CD14-positive monocyte (primary cell): ENCODE measurements at places on chromosomes 6 and 20.

DNA sequence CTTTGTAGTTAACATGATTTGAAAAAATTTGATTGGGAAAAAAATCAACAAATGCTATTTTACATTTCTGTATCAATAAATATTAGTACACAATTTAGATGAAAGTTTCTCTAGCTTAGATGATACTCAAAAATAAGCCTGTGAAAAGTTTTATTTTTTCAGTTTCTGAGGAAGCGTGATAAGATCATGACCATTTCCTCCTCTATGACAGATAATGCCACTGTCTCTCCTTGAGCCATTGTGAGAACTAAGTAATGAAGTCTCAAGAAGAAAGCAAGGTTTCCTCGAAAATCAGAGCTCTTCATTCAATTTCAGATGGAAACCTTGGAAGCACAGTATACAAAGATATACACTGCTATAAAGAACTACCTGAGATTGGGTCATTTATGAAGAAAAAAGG, 395.0 kb downstream of the HDGFL1 start:
- no peak for DNase-seq

GRCh38 chr20:3874194-3874844, 14.9 kb upstream of the PANK2 start:
- DNase-seq, result no peak

DNA sequence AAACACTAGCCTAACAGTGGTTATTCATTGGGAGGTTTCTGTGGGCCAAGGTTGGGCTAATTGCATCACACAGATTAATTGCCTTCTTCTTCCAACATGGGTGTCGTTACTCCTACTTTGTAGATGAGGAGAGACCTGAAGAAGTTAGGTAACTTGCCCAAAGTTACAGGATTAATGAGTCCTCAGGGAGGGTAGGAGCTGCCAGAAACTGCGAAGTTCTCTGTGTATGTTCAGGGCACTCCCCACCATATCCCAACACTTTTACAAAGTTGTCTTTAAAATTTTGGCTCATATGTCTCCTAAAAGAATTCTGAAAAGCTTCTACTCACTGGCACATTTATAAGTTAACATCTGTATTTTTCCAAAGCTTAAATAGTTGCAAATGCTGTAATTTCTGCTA, 323.5 kb upstream of the HSF2 start:
- DNase-seq, result no peak

DNA sequence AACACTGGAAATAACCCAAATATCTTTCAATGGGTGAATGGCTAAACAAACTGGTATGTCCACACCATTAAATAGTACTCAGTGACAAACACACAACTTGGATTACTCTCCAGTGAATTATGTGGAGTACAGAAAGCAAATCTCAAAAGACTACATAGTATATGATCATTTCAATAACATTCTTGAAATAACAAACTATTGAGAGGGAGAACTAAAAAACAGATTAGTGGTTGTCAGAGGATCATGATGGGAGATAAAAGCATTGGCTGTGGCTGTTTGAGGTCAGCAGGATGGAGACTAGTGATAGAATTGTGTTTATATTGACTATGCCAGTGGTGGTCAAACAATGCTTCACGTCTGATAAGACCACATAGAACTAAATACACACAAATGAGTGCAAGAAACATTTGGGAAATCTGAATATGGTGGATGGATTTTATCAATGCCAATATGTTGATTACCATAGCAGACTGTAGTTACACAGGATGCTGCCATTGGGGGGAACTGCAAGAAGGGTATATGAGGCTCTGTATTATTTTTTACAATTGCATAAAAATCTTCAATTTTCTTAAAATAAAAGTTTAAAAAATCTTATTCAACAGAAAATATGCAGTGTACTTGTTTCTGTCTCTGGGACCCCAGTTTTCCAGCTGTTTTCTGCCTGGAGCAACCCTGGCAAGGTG, 242.0 kb downstream of the TBXT start:
- DNase-seq, result no peak
